ENCODE measurements at places on chromosomes 5 and 9.
A peak's percentile ranks its signal among the peaks of the same experiment; 100 is the strongest.

DNA sequence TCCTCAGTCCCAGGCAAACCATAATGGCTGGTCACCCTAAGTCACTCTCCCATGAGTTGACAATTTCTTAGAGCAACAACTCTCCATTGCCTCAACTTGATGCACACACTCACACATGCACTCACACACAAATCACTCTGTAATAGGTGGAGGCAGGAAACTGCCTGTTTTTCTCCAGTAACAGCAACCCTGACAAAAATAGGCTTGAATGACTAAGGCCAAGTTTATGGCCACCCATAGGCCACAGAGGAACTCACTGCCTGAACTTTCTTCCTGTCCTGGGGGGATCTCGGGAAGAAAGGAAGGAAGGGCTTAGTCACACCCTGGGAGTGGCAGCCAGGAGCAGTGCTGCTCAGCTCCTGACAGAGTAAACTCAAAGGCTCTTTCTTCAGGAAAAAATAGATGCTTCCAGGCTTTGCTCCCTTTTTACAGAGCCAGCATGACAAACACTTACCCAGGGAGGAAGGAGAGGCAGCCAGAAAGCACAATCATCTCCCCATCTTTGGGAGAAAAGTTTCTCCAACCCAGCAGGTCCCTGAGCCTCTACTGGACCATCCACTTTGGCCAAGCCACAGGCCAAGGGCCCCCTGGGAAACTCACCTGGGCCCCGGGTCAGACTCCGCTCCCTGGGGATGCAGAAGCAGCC, 368 bp downstream of the SH3TC2 start:
- DNase-seq, result no peak

- DNase-seq, result peak; percentile 24
These were observed 20.7 kb upstream of the IL33 start for GRCh38 chr9:6194934-6195333.

DNA sequence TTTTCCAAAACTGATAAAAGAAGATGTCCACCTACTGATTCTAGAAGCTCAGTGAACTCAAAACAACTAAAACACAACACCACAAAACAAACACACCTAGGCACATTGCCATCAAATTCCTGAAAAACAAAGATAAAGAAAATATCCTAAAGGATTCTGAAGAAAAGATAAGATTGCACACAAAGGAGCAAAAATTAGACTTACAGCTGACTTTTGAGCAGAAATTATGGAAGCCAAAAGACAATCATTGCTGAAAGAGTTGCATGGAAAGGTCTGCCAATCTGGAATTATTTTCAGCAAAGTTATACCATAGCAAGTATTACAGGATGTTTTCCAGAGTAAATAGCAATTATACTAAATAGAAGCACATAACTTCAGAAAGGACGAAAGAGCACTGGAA, 128.2 kb upstream of the IRX2 start:
- DNase-seq, result no peak

DNA sequence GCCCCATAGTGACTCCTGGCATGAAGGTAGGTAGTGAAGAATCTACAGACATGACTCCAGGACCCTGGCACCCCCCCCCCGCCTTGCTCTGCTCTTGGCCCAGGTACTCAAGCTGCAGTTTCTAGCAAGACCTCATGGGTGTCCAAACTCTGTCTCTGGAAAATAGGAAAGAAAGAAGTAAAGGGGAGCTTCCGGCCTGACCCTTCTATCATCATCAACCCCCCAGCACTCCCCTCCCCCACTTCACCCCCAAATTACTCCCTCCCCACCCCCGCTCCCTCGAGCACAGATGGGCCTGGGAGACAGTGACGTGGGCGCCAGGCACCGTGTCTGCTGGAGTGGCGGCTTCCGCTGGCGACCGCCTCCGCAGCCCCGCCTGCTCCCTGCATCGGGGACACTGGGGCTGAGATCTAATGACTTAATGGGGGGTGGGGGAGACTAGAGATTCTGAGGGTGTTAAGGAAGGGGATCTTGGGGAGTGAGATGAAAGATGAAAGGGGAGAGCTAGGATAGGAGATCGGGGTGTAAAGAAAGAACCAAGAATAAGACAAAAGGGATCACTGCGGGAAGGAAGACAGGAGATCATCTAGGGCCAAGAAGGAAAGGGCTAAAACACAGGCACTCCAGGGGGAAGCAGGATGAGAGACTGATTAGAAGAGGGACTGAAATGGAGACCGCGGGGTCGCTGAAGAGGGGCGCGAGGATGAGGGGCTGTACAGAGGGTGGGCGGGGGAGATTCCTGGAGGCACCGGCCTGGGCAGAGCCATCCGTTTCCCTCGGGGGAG, 1.1 kb upstream of the DNAJB5 start:
- no peak for DNase-seq

DNA sequence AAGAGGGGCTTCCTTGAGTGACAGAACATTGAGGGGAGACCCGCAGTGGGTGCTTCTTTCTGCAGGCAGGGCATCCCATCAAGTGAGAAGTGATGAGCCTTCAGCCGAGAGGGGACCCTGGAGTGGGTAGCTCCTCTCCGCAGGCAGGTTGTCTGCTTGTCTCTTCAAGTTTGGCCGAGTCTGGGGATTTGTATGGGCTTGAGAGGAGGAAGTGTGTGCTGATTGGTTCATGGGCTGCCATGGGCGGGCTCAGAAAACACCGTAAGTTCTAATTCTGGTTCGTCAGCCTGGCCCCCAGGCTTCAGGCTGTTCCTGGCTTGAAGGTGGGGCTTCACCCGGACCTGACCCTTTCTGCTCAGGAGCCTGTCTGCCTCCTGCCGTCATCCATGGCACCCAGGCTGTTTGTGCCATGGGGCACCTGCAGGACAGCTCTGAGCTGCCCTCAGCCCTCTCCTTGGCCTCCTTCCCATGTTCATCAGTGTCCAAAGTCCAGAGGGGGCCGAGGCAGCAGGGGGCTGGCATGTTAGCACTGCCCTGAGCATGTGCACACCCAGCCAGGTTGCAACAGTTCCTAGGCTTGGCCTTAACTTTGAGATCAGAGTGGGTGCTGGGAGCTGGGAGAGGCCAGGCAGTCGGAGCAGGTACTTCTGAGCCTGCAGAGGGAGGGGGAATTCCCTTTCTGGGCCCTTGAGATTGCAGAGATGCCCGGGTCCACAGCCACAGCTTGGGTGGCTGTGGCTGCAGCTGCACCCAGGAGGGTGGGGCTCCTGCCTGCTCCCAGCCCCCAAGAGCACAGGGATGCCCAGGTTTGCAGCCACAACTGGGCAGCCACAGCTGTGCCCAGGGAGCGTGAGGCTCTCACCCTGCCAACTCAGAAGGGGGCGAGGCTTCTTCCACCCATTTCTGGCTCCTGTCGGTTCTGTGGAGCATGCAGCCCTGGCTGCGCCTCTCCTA, 13.5 kb upstream of the DHFR start:
- peak; percentile 26 for DNase-seq

DNA sequence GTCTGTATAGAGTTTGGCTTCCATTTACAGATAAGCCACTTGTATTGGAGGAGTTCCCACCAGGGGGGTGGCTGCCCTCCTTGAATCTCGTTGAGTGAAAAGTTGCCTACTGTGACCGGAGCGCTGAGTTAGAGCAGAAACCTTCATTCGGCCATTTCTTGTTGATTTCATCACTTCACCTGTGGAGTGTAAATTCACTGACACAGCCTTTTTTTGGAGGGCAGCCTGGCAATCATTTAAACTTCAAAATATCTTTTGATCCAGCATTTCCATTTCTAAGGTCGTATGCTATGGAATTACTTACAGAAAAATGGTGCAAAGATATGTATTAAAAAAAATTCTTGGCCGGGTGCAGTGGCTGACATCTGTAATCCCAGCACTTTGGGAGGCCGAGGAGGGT, 40.8 kb downstream of the PRRC2B start:
- DNase-seq, result no peak

GRCh38 chr5:75054134-75054930, 2.0 kb upstream of the GCNT4 start:
- DNase-seq, result peak; percentile 69

DNA sequence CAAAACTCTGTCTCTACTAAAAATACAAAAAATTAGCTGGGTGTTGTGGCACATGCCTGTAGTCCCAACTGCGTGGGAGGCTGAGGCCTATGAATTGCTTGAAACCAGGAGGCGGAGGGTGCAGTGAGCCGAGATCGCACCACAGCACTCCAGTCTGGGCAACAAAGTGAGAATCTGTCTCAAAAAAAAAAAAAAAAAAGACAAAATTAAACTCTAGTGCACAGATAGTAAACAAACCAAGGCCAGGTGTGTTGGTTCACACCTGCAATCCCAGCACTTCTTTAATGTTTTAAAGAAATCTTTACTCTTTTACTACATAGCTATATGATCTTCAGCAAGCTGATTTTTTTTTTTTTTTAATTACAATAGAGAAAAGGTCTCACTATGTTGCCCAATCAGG, 8.4 kb downstream of the ZCCHC10 start:
- no peak for DNase-seq

GRCh38 chr5:132114150-132115121, 40.8 kb downstream of the CSF2 start:
- DNase-seq, result no peak

- no peak for DNase-seq
These were observed 39.2 kb downstream of the ADAMTS19 start for GRCh38 chr5:129499208-129499852.

- no peak for DNase-seq
These were observed 260.2 kb downstream of the ARHGAP26 start for GRCh38 chr5:143030349-143030748.

DNA sequence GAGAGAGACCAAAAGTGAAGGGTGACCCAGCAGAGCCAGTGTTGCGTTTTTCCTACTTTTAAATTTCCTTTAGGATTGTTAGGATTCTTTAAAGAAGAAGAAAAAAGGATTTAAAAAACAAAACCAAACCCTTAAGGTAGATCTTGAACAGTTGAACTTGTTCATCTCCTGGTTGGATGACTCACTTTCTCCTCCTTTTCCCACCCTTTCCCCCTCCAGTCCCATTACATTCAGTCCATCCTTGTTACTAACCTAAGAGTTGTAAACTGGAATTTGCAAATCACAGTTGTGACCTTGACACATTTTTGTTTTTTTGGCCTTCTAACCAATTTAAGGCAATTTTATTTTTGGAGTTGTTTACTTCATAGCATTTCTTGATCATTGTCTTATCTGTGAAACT, 289.2 kb downstream of the ARHGAP26 start:
- no peak for DNase-seq

DNA sequence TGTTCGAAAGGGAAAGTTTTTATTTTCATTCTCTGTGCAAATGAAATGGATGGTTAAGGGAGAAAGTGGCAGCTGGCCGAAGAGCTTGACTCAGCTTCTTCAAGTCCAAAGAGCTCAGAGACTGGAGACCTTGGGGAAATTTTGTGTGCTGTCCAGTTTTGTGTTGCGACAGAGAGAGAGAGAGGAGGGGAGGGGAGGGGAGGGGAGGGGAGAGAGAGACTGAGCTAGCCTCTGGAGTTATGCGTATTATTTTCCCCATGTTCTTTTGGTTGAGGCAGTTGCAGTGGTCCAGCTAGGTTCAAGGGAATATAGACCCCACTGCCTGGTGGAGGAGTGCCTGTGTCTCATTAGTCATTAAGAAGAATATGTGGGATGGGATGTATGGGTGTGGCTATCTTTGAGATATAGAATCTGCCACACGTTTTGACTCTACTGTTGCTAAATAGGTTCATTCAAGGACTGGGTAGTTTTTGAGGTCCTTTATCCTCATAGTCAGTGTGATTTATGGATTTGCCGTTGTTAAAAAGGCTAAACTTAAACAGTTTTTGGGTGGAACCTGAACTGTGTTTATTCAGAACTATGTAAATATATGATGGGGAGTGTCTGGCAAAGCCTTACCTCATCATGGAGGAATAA, 69.7 kb downstream of the ARHGAP26 start:
- DNase-seq, result no peak

DNA sequence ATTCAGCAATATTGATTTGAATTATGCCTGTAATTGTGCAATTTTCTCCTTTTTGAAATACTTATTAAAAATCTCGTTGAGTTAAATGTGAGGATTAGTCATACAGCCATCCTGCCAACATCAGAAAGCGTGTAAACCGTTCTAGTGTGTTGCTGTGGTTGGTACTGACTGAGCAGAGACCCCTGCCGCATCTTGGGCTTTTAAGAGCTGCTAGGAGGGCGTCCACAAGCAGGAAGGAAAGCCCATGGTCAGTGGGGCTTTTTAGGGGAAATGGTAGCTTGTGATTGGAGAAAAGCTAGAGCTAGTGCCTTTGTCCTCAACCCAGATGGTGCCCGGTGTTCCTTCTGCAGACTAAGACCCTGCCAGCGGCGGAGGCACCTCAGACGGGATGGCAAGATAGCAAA, 1.3 kb downstream of the SDHA start:
- no peak for DNase-seq

DNA sequence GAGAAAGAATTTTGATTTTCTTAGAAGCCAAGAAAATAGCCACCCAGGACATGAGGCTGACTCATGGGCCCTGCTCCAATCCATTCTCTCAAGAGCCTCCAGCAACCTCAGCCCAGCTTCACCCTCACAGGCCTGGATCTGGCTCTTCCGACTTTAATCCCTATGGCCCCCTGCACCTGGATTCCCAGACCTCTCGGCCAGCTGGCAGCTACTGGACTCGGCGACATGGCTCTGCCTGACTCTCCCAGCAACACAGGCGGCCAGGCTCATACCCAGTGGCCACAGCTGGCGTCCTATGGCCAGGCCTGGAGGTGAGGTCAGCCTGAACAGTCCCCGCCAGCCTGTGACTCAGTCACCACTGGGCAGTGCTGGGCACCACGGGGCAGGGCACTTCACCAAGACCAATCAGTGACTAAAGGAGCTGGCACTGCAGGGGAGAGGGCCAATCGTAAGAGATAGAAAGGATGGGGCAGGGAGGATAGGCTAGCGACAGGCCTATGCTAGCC, 6.2 kb upstream of the PDLIM4 start:
- DNase-seq, result no peak

DNA sequence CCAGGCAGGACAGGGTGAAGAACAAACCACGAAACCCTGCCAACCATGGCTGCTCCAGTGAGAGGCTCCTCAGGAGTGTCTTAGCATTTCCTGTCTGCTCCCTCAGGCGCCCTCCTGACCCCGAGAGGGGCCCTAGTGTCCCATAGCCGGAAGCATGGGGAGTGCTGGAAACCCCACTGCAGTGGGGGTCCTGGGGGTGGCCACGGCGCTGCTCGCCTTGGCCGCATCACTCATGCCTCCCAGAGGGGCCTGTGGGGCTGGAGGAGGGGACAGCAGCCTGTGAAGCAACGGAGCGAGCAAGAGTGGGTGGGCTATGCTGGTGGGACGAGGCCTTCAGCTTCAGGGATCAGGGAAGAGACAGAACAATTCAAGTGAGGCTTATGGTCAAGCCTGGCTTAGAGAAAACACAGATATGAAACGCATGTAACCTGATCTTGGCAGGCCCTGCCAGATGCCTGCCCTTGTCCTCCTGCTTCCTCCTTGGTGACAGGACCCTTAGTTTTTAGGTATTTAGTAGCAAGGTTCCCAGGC, 219.1 kb downstream of the FANCC start:
- no peak for DNase-seq

GRCh38 chr9:20624201-20625002, 2.1 kb upstream of the MLLT3 start:
- peak; percentile 32 for DNase-seq

DNA sequence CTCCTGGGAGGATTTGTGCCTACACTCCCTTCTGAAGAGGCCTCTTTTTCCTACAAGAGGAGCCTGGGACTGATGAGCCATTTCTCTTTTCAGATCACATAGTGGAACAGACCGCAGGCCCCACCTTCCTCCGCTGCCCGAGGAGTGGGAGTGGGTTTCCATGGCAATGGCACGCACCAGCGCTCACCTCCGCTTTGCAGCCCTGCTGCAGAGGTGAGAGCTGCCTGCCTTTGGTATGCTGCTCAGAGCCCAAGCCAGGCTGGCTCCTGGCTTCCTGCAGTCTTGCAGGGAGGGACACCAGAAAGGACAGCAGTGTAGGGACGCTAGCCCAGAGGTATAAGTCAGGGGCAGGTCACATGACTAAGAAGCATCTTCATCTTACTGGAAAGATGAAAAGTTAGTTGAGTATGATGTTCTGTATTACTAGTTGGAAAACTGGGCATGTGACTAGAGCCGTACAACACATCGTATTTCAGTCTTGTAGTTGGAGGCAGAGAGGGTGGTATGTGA, 12.4 kb downstream of the PTTG1 start:
- peak; percentile 37 for DNase-seq

All from WTC11 (cell line).